ENCODE measurements at places on chromosomes 4 and X.

DNA sequence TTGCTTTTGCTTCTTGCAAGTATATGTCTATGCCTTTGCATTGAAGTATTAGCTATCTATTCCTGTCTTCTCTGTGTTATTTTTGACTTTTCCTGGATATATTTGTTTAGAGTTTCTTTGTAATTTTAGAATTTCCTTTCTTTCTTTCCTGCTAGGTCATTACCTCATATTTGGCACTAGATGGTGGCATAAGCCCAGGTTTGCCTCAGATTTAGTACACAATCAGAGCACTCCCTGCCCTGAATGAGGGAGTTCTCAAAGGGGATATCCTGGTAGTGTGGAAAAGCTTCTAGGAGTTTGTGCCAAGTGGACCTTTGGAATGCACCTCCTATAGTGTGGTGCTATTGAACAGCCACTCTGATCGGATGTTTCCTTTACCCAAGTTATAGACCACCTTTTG, 181.6 kb downstream of the UGT8 start:
- no peak for DNase-seq

DNA sequence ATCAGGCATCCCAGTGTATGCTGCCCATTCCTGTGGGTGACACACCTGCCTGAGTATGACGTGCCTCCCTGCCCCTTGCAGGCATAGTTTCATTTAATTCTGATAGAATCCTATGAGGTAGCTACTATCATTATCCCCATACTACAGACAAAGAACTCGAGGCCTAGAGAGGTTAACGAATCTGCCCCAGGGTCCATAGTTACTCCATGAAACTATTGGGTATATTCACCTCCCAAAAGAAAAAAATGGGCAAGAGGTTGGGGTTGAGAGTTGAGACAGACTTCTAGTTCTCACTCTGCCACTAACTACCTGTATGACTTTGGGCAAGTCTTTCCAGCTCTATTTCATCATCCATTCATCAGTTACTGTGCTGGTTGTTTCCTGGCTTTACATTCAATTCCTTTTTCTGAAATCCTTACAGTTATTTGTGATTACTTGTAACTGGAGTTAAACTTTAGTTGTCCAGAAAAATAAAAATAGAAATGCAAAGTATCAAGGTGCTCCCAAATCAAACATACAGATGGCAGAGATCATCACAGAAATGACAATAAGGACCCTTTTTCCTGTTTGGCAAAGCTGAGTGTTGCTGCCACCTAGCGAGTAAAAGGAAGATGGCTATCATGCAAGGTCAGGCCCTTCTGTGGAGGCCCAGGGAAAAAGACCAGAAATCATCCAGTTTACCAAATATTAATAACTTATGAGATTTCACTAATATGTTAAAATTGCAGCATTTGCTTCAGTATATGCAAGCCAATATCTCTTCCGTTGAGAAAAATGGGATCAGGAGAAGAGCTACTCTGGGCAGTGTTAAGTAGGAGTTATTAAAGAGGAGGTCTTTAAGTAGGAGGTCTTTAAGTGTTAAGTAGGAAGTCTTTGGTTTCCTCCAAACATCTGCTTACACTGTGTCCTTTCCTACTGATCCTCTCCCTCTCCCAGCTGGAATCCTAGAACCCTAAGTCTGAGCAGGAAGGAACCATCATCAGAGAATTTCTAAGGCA, 17.1 kb upstream of the MAP7D3 start:
- no peak for DNase-seq

DNA sequence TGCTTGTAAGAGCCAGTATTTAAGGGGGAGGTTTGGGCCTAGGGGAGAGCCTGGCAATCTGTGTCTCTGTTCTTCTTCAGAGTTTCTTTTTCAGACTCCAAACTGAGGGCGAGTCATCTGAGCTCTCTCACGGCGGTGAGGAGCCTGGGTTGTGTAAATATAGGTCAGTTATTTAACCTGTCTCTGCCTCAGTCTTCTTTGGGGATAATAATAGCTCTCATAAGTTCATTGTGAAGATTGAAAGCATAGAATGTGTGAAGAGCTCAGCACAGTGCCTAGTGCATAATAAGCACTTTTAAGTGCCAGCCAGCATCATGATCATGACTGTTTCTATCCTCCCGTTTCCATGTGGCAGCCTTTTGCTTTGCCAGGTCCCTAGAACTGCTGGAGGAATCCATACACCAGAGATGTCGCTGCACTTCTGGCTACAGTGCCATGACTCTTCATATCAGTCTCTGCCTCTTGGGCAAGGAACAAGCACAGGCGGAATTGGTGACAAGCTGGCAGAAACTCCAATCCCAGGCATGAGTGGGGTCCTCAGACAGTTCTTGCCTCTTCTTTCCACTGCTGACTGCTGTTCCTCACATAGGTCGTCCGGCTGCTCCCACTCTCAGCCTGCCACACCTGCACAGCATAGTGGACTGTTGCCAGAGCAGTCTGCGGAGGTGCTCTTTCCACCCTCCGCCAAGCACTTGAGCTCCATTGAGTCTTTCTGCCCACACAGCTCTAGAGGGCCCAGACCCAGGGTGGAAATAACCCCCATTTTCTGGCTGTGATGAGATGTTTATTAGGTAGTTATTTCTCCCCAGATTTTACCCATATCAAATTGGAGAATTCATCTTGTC, 103.7 kb upstream of the MAML3 start:
- no peak for DNase-seq

DNA sequence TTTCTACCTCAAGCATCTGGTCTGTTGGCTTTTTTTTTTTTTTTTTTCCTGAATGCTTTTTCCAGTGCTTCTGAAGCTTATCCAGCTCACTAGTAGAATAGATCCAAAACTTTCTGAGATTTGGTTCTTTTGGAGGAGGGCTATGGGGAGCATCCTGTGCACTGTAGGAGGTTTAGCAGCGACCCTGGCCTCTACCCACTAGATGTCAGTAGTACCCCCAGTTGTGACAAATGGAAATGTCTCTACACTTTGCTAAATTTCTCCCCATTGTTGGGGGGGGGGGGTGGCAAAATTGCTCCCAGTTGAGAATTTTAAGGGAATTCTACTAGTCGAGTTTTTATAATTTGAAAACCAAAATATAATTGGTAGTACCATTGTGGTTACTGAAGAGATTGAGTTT, 23.0 kb upstream of the PPA2 start:
- DNase-seq: no peak

GRCh38 chrX:103151799-103152198, 58.9 kb upstream of the NXF3 start:
- no peak for DNase-seq

- DNase-seq: no peak
These were observed 6.0 kb downstream of the DMD start for GRCh38 chrX:33205321-33205720.

- no peak for DNase-seq
These were observed 246.2 kb downstream of the ASMT start for GRCh38 chrX:1860936-1861594.

- DNase-seq: no peak
These were observed 47.9 kb downstream of the JADE3 start for GRCh38 chrX:46959985-46960700.

GRCh38 chr4:5082376-5082775, 31.1 kb downstream of the STK32B start:
- no peak for DNase-seq

GRCh38 chr4:36322921-36323354, 41.5 kb downstream of the DTHD1 start:
- peak; percentile 64 for DNase-seq

DNA sequence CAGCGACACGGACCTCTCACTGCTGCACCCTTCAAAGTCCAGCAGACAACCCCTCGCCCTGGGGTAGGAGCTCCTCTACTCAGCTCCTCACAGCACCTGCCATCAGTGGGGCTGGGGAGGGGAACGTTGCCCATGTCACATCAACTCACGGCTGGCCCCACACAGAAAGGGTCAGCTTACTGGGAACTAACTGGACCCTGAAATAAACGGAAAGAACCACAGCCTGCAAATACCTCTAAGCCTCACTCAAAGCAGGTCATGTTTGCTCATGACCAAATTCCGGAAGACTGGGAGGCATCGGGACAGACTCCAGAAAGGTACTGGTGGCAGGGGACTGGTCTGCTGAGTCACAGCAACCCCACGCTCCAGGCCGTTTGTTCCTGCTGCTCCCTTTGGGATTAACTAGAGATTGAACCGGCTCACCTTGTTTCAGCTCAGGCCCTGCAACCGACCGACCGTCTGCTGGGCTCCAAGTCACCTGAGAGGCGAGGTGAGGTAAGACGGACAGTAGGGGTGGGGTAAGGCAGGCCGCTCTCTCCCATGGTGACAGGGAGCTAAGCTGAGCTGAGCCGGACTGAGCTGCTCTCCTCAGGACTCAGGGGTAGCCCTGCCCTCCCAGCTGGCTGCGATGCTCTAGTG, 5.6 kb downstream of the G6PD start:
- no peak for DNase-seq

GRCh38 chrX:42752730-42753129, 25.2 kb downstream of the PPP1R2C start:
- no peak for DNase-seq

DNA sequence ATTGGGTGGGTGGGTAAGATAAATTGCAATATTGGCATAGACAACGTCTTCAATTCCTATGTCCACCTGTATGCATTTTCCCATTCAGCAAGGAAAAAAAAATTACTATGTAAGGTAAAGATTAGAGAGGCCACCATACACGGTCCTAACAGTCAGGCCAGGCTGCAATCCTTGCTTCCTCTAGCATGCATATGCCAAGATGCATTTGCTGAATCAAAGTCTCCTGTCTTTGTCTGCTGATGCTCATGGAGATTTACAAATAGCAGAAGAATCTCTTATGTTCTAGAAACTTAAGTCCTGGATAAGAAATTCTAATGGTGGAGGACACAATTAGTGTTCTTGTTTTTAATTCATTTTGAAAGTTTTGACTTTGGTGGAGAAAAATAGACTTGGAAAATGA, 206.8 kb downstream of the PDGFC start:
- no peak for DNase-seq

- DNase-seq: peak; percentile 45
These were observed 59.2 kb upstream of the SLC39A8 start for GRCh38 chr4:102404431-102404969.

DNA sequence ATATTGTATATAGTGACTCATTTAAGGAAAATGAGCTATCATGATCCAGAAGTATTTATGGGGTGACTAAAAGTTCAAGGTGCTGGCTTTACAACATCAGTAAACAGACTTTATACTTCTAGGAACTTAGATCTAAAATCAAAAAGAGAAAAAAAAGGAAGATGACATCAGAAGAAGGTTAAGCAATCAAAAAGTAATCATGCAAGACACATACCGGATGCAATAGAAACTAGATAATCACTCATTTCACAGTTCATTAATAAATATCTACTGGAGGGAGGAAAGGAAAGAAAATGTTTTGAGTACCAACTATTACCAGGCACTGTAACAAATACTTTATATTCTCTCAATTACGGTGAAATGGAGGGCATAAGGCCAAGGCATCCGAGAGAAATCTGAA, 276.4 kb downstream of the SPRY1 start:
- DNase-seq: peak; percentile 50

DNA sequence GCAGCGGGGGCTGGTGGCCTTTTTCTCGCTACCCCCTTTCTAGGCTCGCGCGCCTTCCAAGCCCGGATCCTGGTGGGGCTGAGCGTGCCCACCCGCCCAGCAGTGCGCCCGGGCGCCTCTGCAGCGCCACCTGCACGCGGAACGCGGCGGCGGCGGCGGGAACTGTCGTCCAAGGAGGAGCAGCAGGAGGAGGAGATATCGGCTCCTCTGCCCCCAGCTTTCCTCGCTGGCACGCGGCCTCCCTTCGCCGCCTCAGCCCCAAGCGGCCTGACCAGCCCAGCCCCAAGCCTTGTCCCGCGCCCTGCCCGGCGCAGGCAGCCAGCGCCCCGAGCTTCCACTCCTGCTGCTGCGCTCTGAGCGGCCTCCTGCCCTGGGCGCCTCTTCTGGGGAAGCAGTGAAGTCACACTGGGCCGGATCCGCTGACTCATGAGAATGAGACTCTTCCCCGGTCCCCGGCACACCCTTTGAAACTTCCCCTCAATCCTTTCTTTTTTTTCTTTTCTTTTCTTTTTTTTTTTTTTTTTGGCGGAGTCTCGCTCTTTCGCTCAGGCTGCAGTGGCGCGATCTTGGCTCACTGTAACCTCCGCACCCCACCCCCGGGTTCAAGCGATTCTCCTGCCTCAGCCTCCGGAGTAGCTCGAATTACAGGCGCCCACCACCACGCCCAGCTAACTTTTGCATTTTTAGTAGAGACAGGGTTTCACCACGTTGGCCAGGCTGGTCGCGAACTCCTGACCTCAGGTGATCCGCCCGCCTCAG, 10.6 kb upstream of the ELF4 start:
- peak; percentile 58 for DNase-seq

DNA sequence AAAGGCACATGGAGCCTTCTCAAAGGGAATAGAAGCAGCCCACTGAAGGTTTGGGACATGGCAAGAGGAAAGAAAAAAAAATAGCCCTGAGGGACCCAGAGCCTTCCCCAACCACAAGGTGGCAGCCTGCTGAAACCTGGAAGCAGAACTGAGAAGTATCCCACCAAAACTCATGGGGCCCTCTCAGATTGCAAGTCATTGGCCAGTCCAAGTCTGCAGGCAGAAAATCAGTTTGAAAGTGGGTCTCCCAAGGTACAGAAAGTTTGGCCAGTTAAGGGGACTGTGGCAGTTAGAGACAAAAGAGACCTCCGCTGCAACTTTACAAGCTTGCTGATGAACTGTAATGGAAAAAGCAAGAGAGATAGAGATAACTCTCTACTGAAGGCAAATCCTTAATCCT, 155.8 kb downstream of the ANTXR2 start:
- peak; percentile 65 for DNase-seq

DNA sequence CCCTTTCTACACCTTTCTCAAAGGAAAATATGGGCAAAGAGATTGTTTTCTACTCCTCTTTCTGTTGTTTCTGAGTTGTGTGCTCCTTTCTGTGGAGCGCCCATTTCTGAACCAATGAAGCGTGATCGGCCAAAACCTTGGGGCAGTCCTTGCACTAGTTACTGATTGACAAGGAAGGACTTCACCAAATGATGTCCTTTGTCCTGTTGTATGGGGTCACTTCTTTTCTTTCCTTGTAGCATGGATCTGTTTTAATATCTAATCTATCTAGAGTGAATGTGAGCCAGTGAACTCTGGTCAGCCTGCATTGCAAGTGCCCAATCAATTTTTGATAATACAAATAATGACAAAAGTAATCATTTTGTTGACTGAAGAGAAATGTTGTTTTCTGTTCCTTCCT, 94.5 kb downstream of the EGF start:
- no peak for DNase-seq

GRCh38 chr4:42655269-42655637, 1.7 kb downstream of the ATP8A1 start:
- DNase-seq: no peak

GRCh38 chrX:71225676-71226075, 2.7 kb downstream of the GJB1 start:
- no peak for DNase-seq

GRCh38 chrX:30900227-30900626, 11.2 kb upstream of the TAB3 start:
- no peak for DNase-seq

GRCh38 chrX:67892401-67892800, 348.6 kb downstream of the AR start:
- peak; percentile 73 for DNase-seq

Measured in MV-4-11 (cell line).